ENCODE measurements at places on chromosomes 2 and 18.

DNA sequence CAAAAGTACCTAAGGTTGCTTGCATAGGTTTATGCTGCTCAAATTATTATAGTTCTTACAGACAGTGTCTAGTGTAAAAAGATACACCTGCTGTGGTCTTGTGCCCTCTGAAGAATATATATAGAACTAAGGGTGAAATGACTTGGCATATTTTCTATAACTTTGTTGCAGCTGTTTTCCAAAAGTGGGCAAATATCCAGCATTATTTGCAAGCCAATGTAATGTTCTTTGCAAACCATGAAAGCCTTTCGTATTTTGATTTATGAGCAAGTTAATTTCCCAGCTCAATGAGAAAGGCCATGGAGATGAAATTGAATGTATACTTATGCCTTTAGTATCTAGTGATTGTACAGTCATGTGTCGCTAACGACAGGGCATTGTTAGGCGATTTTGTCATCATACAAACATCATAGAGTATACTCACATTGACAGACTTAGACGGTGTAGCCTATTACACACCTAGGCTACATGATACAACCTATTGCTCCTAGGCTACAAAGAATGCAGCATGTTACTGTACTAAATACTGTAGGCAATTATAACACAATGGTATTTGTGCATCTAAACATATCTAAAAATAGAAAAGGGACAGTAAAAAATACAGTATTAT lies 116.3 kb downstream of the PLCL1 start:
- no peak for DNase-seq

- DNase-seq: no peak
These were observed 61.1 kb upstream of the RND3 start for GRCh38 chr2:150548527-150548926.

GRCh38 chr2:230601510-230601909 lies 111.1 kb upstream of the CAB39 start:
- no peak for DNase-seq

GRCh38 chr2:216006164-216006663 lies 7.1 kb downstream of the MREG start:
- DNase-seq: no peak

DNA sequence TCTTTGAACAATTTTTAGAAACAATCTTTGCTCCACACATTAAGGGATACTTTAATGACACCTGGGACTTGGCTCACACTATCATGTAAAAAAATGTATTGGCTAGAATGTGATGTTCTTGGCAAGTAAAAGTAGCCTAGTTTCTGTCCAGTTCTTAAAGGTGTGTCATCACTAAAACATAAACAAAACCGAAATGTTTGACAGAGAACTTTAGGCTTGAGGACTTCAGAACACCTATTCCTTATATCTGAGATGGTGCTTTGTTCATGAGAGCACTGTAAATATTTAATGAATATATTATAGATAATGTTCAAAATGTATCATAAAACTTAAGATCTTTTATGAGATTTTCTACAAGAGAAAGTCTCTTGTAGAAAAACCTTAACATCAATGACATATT lies 19.8 kb upstream of the HNRNPA3 start:
- no peak for DNase-seq

DNA sequence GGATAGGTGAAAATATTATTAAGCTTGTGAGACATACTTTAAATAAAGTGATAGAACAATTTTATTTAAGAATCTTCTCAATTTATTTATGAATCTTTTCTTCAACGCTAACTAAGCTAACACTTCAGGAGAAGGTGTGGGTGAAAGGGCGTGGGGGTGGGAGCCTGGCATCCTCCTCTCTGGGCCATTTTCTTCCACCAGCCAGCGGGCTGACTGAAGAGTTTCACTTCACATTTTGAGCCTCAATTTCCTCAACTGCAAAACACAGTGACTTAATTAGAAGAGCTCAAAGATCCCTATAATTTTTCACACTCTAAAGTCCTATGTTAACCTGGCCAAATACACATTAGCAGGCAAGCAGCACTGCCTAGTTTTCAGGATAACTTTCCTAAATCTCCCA lies 94.8 kb downstream of the FTCDNL1 start:
- no peak for DNase-seq

DNA sequence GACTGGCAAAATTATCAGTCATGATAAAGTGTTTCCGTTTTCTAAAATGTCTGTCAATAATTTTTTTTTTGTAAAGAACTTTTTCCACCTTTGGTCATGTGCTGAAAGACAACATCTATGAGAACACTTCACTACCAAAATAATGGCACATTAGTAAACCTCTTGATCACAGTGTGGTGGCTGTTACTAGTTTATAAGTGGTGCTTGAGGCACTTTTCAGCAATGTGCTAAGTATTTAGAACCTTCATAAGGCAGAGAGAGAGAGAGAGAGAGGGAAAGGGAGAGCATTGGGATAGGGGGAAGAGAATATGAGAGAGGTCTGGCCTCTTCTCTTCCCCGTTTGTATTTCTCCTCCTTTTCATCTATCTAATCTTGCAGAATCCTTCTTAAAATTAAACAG lies 1.1 kb upstream of the NYAP2 start:
- DNase-seq: no peak

DNA sequence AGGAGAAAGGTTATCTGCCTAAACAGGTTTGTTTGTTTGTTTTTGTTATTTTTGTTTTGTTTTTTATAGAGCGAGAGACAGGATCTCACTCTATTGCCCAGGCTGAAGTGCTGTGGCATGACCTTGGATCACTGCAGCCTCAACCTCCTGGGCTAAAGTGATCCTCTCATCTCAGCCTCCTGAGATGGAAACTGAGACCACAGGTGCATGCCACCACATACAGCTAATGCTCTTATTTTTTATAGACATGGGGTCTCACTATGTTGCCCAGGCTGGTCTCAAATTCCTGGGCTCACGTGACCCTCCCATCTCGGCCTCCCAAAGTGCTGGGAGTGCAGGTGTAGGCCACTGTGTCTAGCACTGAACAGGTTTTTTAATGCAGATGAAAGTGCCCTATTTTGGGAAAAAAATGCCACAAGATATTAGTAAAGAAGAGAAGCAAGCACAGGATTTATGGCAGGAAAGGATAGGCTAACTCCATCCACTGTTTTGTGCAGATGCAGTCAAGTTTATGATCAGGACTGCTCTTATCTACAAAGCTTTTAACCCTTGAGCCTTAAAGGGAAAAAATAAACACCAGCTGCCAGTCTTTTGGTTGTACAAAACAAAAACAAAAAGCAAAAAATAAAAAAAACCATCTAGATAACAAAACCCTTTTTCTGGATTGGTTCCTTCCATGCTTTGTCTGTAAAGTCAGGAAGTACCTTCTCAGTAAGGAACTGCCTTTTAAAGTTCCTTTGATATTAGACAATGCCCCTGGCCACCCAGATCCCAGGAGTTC lies 29.4 kb downstream of the MAP4K3 start:
- no peak for DNase-seq

- no peak for DNase-seq
These were observed 7.5 kb downstream of the PARD6G start for GRCh38 chr18:80239830-80240229.

GRCh38 chr18:44803019-44803650 lies 122.4 kb downstream of the SETBP1 start:
- DNase-seq: no peak

GRCh38 chr18:3655254-3656050 lies 205.5 kb downstream of the TGIF1 start:
- no peak for DNase-seq

GRCh38 chr2:36137612-36138011 lies 218.0 kb upstream of the CRIM1 start:
- no peak for DNase-seq

GRCh38 chr2:8144785-8145184 lies 537.1 kb upstream of the ID2 start:
- DNase-seq: no peak

DNA sequence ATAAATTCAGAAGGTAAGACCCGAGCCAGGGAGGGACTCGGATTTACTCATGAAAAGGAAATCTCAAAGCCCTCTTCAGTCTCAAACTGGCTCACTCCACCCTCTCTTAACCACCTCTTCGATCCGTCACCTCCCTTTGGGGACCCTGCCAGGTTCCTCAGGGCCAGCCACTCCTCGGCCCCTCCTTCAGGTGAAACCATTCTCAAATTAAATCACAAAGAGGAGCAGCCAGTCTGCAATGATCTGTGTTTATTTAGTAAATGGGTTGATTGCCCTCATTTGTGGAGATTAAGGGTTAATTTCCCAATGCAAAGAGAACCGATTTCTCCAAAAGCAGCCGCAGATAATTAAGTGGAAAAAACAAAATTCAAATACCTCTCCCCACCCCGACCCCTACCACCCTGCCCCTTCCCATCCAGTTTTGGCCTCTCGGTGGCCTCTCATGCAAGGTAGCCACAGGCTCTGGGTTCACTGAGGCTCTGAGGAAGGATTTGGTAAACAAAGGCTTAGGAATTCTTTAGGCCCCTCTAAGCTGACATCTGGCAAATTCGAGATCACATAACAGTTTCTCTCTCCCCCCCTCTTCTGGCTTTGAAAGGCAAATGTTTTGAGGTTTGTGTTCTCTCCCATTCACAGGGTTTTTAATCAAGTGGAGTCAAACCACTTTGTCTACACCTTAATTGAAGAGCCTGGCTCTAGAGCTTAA lies 10.3 kb upstream of the FZD7 start:
- no peak for DNase-seq

DNA sequence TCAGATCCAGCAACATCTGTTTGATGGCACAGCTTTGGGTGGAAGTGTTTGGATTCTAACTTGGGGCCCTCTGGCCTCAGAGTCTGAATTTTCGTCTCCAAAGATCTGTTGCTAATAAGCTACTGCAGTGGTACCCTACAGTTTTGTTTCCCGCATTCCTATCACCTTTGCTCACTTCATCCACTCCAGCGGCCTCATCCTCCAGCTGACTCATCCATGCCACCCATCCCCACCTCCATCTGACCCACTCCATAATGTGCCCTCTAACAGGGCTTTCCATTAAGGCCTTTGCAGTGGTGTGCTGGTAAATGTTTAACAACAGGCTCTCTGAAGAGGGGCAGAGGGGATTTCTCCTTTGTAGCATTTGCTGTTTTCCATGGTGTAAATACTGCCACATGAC lies 225.5 kb downstream of the TGIF1 start:
- no peak for DNase-seq

DNA sequence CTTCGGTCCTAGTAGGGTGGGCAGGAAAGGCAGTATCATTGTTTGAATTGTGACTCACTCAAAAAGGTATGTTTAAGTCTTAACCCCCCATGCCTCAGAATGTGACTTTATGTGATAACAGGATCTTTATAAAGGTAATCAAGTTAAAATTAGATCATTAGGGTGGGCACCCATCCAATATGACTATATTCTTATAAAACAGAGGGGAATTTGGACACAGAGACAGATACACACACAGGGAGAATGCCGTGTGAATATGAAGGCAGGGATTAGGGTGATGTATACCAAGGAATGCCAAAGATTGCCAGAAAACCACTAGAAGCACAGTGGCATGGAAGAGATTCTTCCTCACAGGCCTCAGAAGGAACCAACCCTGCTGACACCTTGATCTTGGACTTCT lies 281.8 kb downstream of the CLIP4 start:
- DNase-seq: no peak
